ENCODE measurements at places on chromosomes 5 and 9. TPM values are rescaled to one million over a fixed set of nuclear protein-coding genes. Genes with fewer than 3 reads are reported as not detected.

POU5F2 gene
- 0.15 TPM for total RNA-seq

LHX3 gene
- total RNA-seq, result not detected

SHOC1 gene
- total RNA-seq, result not detected

GARIN3 gene
- total RNA-seq, result not detected

TMEM252 gene
- not detected for total RNA-seq

ADGRD2 gene
- not detected for total RNA-seq

SLC45A2 gene
- total RNA-seq, result not detected

Measured in mammary microvascular endothelial cell (primary cell).